Fibroblast of skin of right quadriceps (primary cell): ENCODE measurements at places on chromosomes 11 and 22.

- no peak for DNase-seq
These were observed 11.6 kb upstream of the TMEM45B start for GRCh38 chr11:129804012-129804411.

- no peak for DNase-seq
These were observed 84.5 kb upstream of the LINC01488 start for GRCh38 chr11:69396948-69397307.

DNA sequence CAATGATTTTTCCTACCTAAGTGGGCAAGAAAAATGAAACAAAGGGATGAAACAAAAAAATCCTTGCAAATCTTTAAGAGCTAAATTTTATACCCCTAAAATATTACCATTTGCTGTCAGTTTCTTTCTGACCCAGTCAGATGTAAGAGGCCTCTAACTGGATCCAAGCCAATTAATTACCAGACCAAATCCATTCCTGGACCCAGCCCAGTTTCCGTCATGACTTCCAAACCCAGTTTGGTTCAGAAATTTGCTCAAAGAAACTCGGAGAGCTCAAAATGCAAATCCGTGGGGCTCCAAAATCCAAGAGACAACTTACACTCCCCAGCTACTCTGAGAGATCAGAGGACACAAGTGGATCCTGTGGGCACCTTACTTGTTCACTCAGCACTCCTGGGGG lies 46.8 kb downstream of the TRIM44 start:
- DNase-seq, result no peak

DNA sequence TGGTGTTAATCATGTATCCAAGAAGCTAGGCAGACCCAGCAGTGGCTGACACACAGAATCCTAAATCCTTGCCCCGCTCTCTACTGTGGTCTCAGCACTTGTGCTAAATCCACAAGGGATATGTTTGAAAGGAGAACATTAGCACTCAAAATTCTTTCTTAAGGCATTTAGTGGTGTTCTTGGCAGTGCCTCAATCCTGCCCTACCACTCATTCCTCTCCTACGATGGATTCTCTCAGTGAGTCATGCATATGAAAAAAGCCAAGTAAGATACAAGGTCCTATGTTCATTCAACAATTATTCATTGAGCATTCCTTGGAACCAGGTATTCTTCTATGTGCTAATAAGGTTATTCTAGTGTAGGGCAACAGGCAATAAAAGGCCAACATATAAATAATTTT lies 31.2 kb downstream of the RRP8 start:
- peak; percentile 81 for DNase-seq

GRCh38 chr22:39992088-39992826 lies 2.5 kb upstream of the FAM83F start:
- DNase-seq, result no peak

DNA sequence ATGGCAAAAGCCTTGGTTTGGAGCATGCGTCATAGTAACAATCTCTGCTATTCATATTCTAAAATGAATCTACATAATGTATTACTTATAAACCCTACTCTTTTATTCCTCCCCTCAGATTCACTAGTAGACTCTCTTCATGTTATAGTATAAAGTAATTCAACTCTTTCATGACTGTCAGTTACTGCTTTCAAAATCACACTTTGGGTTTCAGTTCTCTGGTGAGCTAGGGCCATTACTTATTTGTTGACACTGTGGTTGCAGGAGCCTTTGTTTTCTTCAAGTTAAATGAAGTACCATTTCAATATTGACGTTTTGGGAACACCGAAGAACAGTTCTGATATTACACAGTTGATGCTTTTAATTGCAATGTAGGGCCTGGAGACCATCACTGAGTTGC lies 378.4 kb downstream of the DDX10 start:
- DNase-seq, result no peak

- DNase-seq, result no peak
These were observed 29.0 kb upstream of the RASSF10 start for GRCh38 chr11:12979928-12980689.

- peak; percentile 26 for DNase-seq
These were observed 80.7 kb downstream of the RBFOX2 start for GRCh38 chr22:35947794-35948425.

DNA sequence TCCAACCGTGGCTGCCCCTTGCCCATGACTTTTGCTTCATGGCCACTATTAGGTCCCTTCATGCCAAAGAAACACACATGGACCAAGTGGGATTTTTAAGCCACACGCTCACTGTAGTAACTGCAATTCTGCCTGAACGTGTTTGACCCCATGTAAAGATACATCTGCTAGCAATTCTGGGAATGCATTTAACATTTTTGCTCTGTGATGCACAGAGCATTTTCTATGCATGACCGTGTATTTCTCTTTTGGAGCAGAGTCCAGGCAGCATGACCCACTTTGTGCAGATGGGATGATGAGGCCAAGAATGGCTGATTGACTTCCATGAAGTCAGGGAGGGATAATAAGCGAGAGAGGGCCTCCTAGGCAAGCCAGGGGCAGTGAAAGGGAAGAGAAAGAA lies 108.5 kb downstream of the TP53I11 start:
- peak; percentile 97 for DNase-seq

DNA sequence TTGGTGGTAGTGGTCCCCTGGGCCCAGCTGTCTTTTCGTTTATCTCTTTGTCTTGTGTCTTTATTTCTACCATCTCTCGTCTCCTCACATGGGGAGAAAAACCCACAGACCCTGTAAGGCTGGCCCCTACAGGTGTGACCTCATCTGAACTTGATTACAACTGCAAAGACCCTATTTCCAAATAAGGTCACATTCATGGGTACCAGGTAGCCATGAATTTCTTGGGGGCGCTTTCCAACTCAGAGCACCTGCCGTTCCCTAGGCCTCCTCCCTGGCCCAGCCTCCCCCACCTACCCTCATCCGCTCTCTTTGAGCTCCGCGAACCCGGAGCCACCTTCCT lies 14.0 kb upstream of the RRP7A start:
- no peak for DNase-seq

DNA sequence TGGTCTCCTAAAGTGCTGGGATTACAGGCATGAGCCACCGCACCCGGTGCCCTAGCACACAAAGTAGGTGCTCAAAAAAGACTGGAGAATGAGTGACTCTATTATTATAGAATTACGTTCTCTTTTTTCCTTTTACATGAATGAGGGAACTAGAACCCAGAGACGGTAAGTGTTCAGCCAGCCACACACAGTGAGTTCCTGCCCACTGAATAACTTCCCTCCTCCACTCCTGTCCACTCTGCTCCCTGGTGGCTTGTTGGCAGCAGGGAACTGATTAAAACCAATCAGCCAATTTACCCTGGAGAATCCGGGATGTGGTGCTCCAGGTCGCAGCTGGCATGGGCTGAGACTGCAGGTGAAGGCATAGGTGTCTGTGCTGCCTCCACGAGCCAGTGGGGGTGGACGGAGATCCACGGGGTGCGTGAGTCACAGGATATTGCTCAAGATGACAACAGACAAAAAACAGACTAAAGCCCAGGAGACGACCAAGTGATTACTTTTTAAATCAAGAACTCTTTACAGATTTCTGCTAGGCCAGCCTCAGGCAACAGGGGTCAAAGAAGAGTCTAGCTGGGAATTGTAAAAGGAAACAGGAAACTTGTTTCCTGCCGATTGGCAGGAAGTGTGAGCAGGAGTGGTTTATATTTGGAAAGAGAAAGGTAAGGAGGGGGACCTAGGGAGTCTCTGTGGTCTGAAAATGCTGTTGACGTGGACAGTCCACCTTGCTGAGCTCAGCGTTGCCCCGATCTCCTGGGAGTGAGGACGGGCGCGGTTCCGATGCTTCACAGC lies 95.2 kb upstream of the TP53I11 start:
- DNase-seq, result peak; percentile 32

GRCh38 chr11:117818041-117818873 lies 6.3 kb downstream of the FXYD2 start:
- DNase-seq, result no peak

DNA sequence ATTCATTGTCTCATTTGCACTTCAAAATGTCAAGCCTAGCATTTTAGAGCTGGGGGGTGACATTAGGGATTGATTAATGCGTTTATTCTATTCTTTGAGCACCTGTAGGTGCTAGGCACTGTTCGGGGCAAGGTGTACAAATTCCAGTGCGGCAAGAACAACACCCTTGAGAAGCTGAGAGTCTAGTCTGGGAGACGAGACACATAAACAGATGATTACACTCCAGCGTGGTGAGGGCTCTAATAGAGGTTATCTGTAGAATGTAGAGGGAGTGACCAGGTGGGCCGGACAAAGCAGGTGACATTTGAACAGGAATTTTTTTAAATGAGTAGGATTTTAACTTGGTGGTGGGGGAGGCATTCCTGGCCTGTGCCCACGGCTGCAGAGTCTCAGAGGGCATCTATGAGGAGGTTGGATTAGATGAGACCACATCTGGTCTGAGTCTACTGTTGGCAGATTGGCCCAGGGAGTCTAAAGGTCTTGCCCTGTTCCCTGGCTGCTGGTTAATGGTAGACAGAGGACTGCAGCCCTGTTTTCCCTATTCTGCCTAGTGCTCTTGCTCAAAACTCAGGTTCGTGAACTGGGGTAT lies 970 bp downstream of the CAT start:
- no peak for DNase-seq

DNA sequence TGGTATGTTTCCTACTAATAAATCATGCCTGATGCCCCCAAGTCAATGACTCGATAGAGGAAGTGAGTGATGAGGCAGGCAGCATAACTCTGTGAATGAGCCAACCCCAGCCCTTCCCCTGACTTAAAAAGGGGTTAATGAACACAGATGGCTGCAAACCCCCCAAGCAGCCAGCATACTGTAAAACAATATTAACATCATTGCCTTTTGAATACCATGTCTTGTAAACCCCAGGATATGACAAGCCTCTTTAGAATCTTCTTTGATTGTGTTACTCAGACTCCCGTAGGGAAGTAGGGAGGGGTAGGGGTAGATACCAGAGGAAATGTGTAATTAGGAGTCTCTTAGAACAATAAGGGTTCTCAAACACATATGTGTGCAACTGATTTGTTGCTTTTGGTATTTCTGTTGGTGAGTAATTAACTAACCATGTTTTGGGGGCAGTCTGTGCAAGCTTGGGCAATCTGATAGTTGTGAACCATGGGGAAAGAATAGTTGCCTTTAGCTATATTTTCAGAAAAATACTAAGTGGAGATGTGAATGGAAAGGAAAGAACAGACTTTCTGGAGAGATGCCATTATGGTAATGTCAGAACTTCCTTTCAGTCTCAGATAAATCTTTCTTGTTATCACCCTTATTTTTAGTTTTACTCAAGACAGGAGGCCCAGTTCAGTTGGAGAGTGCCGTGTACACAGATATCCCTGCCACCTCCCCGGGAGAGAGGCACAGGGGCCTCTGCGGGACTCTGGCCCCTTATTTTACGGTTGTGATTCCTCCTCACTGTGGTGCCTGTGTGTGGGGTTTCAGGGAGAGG lies 701.8 kb downstream of the NTM start:
- DNase-seq, result peak; percentile 100

- no peak for DNase-seq
These were observed 99.8 kb upstream of the NECTIN1 start for GRCh38 chr11:119828819-119829218.

GRCh38 chr11:116826751-116827431 lies 2.8 kb upstream of the APOC3 start:
- DNase-seq, result no peak

- DNase-seq, result no peak
These were observed 31.2 kb downstream of the POU2AF3 start for GRCh38 chr11:111329306-111330204.

- no peak for DNase-seq
These were observed 10.2 kb downstream of the BCR start for GRCh38 chr22:23190526-23190925.

DNA sequence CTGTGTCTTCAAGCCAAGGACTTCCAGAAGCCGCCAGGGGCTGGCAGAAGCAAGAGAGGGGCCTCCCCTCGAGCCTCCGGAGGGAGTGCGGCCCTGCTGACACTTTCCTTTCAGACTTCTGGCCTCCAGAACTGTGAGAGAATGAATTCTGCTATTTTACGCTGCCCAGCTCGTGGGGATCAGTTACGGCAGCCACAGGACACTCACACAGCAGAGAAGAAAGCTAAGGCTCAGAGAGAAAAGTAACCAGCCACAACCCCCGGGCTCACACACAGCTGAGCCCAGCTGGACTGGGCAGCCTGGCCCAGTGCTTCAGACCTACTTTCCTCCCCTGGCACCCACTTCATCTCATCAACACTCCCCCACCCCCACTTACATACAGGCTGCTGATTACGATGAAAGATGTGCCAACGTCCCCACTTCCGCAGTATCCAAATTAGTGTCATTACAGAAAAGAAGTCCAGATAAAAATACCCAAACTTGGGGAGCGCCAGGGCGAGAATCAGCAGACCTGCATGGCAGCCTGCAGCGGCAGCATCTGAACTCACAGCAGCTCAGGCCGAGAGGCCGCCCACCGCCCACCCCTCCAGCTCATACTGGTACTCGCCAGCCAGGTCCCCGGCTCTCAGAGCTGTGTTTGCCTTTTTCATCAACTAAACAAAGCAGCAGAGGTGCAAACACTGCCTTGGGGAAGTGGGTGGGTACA lies 15.3 kb downstream of the PHF21B start:
- no peak for DNase-seq
